ENCODE measurements at places on chromosomes 4 and X. TPM values are rescaled to one million over a fixed set of nuclear protein-coding genes. Genes with fewer than 3 reads are reported as not detected.

PLAC1 gene
- total RNA-seq, result 14.5 TPM

LANCL3 gene
- total RNA-seq, result 0.63 TPM

NOX1 gene
- total RNA-seq, result 1.3 TPM

HELT gene
- total RNA-seq, result not detected

CYLC1 gene
- total RNA-seq, result not detected

CFP gene
- total RNA-seq, result 0.79 TPM

DLG3 gene
- 23.7 TPM for total RNA-seq

CC2D2A gene
- total RNA-seq, result 40.5 TPM

PRRG3 gene
- total RNA-seq, result 15.2 TPM

APLN gene
- total RNA-seq, result 1.8 TPM

VCX gene
- total RNA-seq, result not detected

CXXC4 gene
- 5.1 TPM for total RNA-seq

TCEAL1 gene
- 48.1 TPM for total RNA-seq

ATP5ME gene
- 160 TPM for total RNA-seq

STIM2 gene
- 34.9 TPM for total RNA-seq

TRIM75 gene
- not detected for total RNA-seq

GABRQ gene
- total RNA-seq, result 1.5 TPM

POU4F2 gene
- not detected for total RNA-seq

OTC gene
- total RNA-seq, result 0.63 TPM

STATH gene
- not detected for total RNA-seq

LONRF3 gene
- 3.4 TPM for total RNA-seq

GCNA gene
- total RNA-seq, result 3.0 TPM

ETDB gene
- total RNA-seq, result not detected

EGF gene
- total RNA-seq, result 3.0 TPM

TXLNG gene
- 12.2 TPM for total RNA-seq

FHIP1A gene
- total RNA-seq, result 7.7 TPM

ACTRT1 gene
- not detected for total RNA-seq

MAGEA2 gene
- total RNA-seq, result not detected

GPRASP1 gene
- total RNA-seq, result 32.0 TPM

HOPX gene
- total RNA-seq, result 45.9 TPM

EPGN gene
- total RNA-seq, result not detected

TMEM31 gene
- not detected for total RNA-seq

SOX3 gene
- not detected for total RNA-seq

PPEF1 gene
- 0.95 TPM for total RNA-seq

YY2 gene
- total RNA-seq, result 4.2 TPM

SSX4 gene
- not detected for total RNA-seq

AMELX gene
- not detected for total RNA-seq

CENPE gene
- 21.8 TPM for total RNA-seq

PAGE1 gene
- not detected for total RNA-seq

DRP2 gene
- total RNA-seq, result 2.7 TPM

TASL gene
- total RNA-seq, result 2.6 TPM

AADAT gene
- 12.1 TPM for total RNA-seq

IL3RA gene
- total RNA-seq, result 2.5 TPM

CRMP1 gene
- total RNA-seq, result 15.8 TPM

IL15 gene
- 5.9 TPM for total RNA-seq

CFAP47 gene
- 0.37 TPM for total RNA-seq

UGT2B10 gene
- not detected for total RNA-seq

MAD2L1 gene
- total RNA-seq, result 15.5 TPM

AR gene
- total RNA-seq, result 25.1 TPM

CYP2U1 gene
- total RNA-seq, result 16.4 TPM

SUPT20HL1 gene
- 0.16 TPM for total RNA-seq

MID1IP1 gene
- total RNA-seq, result 20.5 TPM

TRO gene
- total RNA-seq, result 56.3 TPM

PAGE4 gene
- 13.3 TPM for total RNA-seq

PLRG1 gene
- total RNA-seq, result 78.4 TPM

CXCL3 gene
- total RNA-seq, result not detected

INTU gene
- 33.6 TPM for total RNA-seq

EFNB1 gene
- 30.5 TPM for total RNA-seq

TMPRSS11D gene
- not detected for total RNA-seq
